ENCODE measurements at places on chromosomes 1 and 21.
A peak's percentile ranks its signal among the peaks of the same experiment; 100 is the strongest.

- DNase-seq, result peak; percentile 67
Measured at GRCh38 chr1:212613440-212614335, 5.1 kb downstream of the ATF3 start.

- no peak for DNase-seq
Measured at GRCh38 chr1:165452336-165453130, 7.6 kb upstream of the RXRG start.

DNA sequence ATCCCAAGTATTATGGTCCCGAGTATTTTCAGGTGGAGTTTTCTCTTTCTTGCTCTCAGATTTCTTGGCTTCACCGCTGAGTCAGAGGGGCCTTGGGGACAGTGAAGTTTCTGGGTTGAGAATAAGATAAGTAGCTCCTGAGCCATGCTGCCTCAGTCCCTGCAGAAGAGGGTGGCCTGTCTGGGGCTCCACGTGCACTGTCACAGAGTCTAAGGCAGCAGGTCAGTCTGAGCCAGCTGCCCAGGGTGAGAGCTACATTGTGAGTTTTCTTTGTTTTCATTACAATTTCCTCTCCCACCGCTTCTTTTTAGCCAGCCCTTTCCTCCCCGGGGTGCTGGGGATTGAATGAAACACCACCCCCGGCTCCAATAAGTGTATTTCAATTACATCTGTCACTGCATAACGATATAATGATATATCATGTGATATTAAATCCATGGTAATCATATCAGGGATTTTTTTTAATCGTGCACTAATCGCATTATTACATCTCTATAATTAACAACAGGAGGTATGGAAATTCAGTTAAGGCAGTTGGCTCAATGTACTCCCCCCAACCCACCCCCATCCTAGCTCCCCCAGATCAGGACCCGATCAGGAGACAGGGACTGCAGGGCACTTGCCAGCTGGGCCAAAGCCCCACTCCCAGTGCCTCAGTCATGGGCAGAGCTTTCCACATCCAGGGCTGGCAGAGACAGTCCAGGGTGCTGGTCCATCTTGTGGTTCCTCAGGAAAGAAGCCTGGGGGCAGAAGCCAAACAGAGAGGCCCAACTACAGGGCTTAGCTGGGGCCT is 43.7 kb downstream of the DMAP1 start:
- DNase-seq, result no peak

- DNase-seq, result no peak
Measured at GRCh38 chr1:201285846-201286245, 2.5 kb downstream of the PKP1 start.

GRCh38 chr1:9341301-9341845 is 48.7 kb downstream of the SPSB1 start:
- no peak for DNase-seq

DNA sequence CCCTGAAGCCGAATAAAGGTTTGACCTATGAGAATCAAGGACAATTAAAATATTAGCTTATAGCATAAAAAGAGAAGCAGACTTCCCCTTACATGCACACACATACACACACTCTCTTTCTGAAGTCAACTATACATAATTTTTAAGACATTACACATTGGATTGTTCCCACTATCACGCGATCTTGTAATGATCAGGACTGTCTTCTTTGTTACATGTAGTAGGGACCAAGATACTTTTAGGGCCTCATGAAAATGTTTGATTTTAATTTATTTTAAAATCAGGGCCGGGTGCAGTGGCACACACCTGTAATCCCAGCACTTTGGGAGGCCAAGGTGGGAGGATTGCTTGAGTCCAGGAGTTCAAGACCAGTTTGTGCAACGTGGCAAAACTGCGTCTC is 16.4 kb upstream of the IRF2BP2 start:
- no peak for DNase-seq

GRCh38 chr1:180211860-180212229 is 18.2 kb upstream of the LHX4 start:
- DNase-seq, result no peak

DNA sequence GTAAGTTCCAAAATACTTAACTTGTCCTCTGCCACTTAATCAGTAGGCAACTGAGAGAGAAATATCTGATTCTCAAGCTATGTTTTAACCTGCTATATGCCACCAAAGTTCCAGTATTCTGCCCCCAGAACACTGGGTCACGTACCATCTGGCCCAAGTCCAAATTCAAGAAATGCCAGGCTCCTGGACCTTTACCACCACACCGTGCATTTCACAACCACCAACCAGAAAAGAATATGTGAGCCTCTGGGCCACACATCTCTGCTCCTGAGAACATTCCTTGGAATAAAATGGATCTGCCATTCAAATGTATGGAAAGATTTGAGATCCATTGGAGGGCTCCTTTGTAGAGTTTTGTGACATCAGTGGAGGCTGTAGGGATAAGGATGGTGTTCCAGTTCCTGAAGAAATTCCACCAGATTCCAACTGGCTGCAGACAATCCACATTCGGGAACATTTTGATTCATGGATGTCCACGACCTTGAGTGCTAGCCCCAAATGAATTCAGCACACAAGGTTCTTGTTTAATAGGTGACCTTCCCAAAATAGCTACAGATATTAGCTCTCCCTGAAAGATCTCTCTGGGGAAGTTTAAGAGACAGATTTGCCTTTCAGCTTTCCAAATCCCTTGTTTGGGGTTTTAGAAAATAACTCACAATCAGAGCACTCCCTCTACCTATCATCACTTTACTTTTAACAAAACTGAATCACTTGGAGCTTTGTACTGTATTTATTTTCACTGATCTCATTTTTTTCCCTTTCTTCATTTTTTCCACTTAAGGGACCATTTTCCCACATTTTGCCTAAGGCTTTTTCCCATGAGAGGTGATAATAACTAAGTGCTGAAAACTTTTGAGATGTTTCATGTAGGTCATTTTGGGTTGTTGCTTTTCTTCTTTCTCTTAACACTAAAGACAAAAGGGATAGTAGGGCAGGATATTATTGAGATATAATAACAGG is 128.4 kb upstream of the ZC3H11B start:
- DNase-seq, result no peak

DNA sequence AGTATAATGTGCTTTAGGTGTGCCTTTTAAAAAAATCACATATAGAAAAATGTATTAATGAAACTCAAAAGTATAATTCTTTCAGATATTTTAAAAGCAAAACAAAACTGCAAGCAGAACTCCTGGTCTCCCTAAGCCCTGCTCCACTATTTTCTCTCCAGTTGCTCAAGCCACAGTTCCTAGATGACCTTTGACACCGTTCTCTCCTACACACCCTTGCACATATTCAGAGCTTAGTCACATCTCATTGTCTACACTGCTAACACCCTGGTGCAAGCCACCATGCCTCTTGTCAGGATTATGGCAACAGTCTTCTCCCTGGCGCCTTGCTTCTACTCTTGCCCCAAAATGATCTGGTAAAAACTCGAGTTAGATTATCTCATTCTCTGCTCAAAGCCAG is 50.2 kb upstream of the ROR1 start:
- no peak for DNase-seq

GRCh38 chr1:216750031-216750627 is 26.9 kb upstream of the ESRRG start:
- DNase-seq, result peak; percentile 51

DNA sequence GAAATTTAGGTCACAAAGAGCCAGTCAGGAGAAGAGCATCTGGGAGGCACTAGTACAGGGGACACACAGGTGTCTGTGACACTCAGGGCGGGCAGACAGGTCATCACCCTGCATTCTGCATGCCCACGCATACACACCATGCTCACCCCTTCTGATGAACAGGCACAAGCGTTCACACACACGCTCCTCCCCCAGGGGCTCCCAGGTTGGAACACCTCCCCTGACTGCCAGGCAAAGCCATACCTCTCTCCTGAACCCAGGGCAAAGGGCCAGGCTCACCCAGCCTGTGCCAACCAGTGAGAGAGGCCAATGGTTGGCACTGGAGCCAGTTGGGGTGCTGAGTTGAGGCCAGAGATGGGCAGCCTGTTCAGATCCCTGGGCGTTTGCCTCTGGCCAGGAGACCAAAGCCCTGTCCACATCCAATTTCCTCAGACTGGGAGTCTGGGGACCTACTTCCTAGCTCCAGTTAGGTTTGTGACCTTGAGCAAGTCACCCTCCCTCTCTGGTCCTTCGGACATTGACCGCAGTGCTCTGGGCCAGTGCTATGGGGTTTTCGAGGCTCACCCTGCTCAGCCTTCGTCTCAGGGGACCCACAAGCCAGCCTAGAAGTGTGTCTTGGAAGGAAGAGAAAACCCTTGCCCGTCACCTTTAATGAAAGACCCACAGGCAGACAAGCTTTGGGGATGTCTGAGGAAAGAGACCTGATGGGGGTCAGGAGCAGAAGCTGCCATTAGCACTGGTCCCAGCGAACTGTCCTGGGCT is 5.8 kb upstream of the LAD1 start:
- DNase-seq, result no peak

DNA sequence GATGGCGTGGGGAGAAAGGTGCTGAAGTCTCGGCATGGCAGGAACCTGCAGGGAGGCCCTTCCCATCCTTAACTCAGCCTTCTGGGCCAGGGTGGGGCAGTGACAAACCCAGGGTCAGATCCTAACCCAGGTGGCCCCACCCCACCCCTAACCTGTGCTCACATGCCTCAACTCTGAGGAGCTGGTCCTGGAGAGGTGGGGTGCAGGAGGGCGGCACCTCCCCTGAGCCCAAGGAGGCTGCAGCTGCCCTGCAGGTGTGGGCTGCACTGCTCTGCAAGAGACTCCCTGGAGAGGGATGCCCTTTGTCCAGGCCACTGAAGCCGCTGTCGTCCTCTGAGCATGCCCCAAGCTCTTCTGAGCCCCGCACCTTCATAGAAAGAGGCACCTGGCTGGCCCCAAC is 15.2 kb upstream of the ADAMTSL4 start:
- DNase-seq, result no peak

DNA sequence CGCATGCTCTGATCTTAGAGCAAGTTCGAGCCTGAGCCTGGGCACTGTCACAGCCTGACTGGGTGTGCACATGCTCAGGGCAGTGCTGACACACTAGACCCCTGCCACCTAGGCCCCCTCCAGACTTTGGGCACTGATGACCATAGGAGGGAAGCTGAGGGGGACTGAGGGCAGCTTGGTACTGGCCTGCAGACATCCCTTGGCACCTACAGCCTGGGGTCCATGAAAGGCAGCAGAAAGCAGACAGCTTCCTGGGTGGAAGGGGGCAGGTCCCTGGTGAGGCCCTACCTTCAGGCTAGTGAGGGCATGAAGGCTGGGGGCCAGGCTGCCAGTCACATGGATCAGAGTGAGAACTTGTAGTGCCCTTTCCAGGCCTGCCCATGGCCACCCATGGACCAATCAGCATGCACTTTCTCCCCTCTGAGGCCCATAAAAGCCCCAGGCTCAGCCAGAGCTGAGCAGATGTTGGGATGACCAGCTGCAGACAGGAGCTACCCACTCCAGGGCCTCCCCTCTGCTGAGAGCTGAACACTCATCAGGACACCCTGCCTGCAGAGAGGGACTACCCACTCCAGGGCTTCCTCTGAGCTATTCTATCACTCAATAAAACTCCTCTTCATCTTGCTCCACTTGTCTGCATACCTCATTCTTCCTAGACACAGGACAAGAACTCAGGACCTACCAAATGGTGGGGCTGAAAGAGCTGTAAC is 680.8 kb downstream of the MATN1 start:
- DNase-seq, result no peak

- no peak for DNase-seq
Measured at GRCh38 chr1:219773775-219774174, 154.6 kb downstream of the SLC30A10 start.

DNA sequence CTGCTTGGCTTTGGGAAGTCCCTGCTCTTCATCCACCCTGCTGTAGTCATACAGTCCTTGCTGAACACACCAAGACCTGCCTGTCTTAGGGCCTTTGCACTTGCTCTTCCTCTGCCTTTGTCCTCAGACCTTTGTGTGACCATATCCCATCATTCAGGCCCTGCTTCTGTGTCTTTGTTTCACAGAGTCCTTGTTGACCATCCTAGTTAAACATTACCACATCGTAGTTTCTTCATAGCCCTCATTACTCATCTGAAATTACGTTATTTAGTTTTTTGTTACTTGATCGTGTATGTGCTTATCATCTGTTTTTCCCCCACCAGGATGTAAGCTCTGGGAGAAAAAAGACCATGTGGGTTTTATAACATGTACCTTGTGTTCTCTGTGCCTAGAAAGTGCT is 18.3 kb upstream of the SPRR5 start:
- no peak for DNase-seq

- peak; percentile 51 for DNase-seq
Measured at GRCh38 chr21:38787461-38788274, 18.1 kb upstream of the ETS2 start.

GRCh38 chr1:201672685-201673084 is 133.8 kb downstream of the NAV1 start:
- DNase-seq, result no peak

DNA sequence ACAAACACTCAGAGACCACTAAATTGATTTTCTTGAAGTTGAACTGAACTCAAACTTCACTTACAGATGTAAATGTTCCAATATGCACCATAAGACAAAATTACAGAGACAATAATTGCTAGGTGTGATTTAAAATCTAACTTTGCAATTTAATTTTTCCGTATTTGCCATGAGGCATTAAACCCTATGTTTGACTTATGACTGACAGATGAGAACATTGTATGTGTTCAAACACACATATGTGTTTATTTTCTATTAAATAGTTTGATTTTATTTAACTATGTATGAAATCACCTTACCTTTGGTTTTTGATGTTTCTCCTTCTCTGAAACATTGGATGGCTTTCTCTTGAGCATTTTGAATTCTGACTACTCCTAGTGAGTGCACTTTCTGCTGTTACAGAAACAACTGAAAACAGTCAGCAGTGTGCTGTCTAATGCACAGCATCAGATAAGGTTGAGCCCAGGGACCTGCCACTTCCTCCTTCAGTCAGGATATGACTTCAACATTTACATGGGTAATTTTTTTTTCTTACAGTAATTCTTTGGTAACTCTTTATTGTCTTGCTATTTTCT is at the start of gene SAMSN1:
Gene SAMSN1 (minus strand): TSS at position 410 of the 575 bp plus-strand sequence. CDS start 54 bp downstream, at position 356.
- DNase-seq, result no peak

- DNase-seq, result no peak
Measured at GRCh38 chr21:15208786-15209185, 144.0 kb upstream of the NRIP1 start.

DNA sequence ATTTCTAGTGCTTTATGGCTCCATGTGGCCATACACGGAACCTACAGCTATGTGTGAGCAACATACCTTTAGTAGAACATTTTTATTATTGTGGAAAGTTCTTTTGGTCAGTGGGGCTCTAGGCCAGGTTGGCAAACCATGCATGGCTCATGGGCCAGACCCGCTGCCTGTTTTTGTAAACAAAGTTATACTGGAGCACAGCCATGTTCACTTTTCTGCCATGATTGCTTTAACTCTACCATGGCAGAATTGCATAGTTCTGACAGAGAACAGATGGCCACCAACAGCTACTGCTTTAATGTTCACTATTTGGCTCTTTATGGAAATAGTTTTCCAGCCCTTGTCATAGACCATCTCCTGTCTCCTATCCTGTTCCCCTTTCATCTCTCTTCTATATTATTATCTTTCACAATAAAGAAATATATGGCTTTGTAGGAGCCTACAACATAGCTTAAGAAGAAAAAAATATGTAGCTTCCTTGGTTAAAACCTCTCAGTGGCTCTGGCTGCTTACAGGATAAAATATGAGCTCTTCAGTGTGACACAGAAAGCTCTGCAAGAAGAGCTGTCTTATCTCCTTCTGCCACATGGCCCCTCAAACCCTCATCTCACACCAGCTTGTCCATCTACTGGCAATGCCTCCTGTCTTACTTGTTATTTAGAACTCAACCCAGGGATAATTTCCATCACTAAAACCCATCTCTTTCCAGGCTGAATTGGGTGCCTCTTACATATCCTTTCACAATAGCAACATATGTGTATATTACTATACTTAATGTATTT is 54.6 kb upstream of the RWDD3 start:
- no peak for DNase-seq

All from fibroblast of skin of abdomen (primary cell).